HFF-Myc (cell line): ENCODE measurements at places on chromosomes 5 and 9.

DNA sequence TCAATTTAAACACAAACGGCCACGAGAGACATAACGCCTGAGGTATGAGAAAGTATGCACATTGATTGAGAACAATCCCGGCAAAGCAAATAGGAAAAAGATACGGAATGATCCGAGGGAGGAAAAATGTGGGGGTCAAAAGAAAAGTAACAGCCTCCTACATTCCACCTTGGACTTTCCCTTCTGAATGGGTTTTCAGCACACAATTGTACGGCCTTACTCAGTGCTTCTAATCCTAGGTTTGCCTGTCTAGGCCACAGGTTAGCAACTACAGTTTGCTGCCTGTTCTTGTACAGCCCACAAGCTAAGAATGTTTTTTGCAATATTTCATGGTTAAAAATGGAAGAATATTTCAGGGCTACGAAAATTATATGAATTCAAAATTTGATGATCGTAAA, 46.2 kb upstream of the RNF20 start:
- no peak for DNase-seq

- no peak for DNase-seq
These were observed 361.3 kb downstream of the ENC1 start for GRCh38 chr5:74279244-74279643.

DNA sequence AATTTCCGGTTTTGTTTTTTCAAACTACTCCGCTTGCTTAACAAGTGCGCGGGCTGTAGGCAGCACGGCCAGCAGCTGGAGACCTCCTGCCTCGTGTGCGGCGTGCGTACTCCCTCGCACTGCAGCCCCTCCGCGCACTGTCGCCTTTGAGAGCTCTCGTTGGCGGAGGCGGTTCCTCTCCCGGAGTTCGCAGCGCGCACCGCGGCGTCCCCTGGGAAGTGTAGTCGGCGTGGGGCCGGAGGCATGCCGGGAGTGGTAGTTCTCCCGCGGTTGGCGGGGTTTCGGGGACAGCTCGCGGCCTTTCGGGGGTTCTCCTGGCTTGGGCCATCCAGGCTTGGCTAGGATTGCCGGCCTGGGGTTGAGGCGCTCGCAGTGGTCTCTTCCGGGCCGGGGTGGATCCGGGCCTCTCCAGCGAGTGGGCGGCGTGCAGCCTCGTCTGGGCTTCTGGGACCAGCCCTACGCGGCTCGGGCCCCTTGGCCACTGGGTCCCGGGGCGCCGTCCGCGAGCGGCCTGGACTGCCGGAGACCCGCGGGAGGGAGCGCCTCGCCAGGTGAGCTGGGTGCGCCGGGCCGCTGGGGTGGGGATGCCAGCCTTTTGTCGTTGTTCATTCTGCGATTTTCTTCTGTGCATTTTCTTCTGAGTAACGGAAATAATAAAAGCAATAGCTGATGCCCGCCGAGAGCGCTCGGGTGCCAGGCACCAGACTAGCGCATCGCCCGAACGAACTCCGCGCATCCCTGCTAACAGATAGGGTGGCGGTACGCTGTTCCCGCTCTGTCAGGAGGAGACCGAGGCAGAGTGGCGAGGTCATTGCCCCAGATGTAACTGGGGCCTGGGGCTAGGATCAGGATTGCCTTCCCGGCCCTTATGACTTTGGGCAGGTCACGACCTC, at the start of gene ZNF354C:
Gene ZNF354C (plus strand): TSS at position 258 of the 893 bp plus-strand sequence. CDS start 1,696 bp downstream, outside the sequence.
- DNase-seq: peak; percentile 63

DNA sequence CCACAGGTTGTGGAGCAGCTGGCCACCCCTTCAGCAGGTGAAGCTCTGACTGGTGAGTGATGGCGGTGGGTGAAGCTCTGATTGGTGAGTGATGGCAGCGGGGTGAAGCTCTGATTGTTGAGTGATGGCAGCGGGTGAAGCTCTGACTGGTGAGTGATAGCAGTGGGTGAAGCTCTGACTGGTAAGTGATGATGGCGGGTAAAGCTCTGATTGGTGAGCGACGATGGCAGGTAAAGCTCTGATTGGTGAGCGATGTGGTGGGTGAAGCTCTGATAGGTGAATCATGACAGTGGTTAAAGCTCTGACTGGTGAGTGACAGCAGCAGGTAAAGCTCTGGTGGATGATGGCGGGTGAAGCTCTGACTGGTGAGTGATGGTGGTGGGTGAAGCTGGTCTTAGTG, 9.4 kb upstream of the ABO start:
- no peak for DNase-seq

- no peak for DNase-seq
These were observed 128.2 kb downstream of the YTHDC2 start for GRCh38 chr5:113641715-113642114.

GRCh38 chr9:4829969-4830368, 37.2 kb downstream of the RCL1 start:
- no peak for DNase-seq

DNA sequence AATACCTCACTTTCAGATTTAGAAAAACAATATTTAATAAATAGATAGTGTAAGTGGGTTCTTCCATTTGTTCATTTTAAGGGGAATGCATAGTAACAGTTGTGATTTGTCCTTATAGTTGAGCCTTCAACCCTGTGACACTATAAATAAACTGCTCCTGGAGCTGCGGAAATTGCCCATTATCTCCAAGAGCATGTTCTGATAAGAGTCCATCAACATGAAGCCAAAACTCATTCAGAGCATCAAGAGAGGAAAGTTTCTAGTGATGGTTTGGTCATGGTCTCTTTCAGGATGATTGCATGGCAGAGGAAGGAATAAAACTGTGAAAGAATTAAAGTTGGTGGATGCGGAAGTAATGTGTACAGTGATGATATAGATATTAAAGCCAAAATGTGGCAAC, 772.1 kb upstream of the DMAC1 start:
- DNase-seq: no peak

DNA sequence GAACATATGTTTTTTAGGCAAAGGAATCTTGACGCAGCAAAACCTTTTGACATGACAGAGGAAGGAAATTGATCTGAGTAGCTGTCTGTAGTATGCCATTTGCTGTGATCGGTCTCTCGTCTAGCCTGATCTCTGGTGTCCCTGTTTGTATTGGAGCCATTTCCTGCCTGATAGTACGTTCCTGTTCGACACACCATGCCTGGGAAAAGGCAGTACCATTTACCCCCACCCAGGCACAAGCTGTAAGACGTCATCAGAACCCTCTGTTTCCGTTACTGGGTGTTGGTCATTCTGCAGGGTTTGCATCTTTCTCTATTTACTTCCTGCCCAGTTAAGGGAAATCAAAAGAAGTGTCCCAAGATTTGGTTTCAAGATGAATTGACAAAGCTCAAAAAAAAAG, 129.7 kb downstream of the CEMIP2 start:
- no peak for DNase-seq

- DNase-seq: no peak
These were observed 45.7 kb upstream of the KCNN2 start for GRCh38 chr5:114316167-114316566.

DNA sequence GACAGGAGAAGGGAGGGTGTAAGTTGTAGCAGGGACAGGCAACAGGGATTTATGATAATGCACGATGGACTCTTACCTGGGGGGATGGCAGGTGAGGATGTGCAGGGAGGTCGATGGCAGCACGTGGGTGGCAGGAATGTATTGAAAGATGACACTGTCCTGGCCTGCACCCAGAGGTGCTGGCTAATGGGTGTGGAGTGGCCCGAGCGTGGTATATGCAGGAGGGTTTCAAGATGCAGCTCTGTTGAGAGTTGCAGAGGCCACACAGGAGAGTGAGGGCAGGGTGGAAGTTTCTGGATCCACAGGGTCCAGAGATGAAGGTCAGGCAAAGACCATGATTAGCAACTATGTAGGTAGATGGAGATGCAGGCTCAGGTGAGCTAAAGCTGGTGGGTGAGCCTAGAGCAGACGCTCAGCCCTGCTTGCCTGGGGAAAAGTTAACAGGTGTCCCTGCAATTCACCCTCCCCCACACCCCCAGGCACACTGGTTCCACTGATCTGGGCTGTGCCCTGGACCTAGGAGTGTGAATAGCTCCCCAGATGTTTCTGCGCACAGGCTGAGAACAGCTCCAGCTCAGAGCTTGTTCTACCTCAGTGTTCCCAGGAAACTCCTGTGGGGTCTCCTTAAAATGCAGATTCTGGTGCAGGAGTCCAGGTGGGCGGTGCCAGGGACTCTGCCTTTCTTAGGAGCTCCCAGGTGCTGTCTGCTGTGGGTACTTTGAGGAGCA, 21.5 kb upstream of the S1PR3 start:
- no peak for DNase-seq

GRCh38 chr9:27086818-27087680, 22.0 kb upstream of the TEK start:
- DNase-seq: no peak

- DNase-seq: no peak
These were observed 21.6 kb downstream of the FOXE1 start for GRCh38 chr9:97874624-97875023.

GRCh38 chr5:108730617-108731340, 16.9 kb upstream of the FER start:
- DNase-seq: no peak

DNA sequence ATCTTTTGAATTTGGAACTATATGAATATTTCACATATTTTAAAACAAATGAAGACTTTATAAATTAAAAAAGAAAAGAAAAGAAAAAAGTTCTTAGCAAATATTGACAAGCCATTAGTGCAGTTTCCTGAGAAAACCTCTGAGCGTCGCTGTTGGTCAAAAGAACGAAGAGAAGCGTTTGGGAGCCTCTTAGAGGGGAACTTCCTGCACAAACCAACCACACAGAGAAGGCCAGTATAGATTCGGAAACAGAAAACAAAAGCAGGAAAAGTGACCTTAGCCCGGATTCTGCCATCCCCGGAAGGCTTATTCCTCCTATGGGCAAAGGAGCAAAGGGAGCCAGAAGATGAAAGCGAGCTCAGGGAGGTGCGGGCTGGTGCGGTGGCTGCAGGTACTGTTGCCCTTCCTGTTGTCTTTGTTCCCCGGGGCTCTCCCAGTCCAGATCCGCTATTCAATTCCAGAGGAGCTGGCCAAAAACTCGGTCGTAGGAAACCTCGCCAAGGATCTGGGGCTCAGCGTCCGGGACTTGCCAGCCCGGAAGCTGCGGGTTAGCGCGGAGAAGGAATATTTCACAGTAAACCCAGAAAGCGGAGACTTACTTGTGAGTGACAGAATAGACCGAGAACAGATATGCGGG, at the start of gene PCDHGB2:
Gene PCDHGB2 (plus strand): TSS at position 205 of the 637 bp plus-strand sequence. CDS start 142 bp downstream, at position 347.
- DNase-seq: no peak

DNA sequence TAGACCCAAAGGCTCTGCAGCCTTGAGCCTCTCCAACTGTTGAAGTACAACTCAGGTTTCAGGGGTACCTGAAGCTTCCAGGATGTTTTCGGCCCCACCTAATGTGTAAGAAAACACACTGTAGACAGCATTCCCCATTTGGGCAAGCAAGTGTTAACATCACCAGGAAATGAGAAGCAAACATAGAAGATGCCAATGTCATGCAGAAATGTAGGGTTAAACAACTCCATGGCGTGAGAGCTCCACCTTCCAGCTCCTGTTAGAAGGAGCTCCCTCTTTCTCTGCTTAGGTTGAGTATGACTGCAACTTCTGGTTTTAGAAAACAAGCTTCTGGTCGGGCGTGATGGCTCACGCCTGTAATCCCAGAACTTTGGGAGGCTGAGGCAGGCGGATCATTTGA, 31.0 kb upstream of the DENND1A start:
- no peak for DNase-seq

DNA sequence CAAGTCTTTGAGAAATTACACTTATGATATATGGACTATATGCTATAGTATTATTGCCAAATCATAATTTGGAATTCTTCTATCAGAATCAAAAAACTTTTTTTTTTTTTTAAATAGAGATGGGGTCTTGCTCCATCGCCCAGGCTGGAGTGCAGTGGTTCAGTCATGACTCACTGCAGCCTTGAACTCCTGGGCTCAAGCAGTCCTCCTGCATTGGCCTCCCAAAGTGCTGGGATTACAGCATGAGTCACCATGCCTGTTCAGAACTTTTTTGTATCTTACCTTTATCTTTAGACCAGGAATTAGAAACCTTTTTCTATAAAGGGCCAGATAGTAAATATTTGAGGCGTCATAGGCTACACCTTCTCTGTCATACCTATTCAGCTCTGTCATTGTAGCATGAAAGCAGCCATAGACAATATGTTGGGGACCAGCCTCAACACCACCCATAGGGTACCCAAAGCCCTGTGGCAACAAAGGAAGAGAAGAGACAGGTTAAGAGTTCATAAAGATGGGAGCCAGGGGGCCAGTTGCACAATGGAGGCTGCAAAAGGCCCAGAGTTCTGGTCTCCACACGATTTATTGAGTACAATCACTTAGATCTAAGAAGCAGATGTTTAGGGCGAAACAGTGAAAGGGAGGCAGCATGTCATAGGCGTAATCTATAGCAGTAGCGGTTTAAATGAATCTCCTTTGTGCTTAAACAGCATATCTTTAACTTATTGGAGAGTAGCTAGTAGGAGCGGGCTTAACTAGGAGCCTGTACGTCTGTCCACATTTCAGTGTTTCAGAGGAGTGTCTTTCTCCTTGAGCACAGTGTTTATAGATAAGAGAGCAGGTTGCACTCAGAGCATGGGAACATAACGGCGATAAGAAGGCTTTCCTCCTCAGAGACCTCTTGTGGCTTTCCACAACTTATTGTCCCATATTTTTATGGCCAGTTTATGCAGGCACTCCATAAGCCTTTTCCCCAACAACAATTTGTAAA, 12.5 kb downstream of the ECM2 start:
- DNase-seq: no peak

- no peak for DNase-seq
These were observed 41.9 kb downstream of the GLRX start for GRCh38 chr5:95780597-95780996.
